ENCODE measurements at places on chromosomes 3 and 15. TPM values are rescaled to one million over a fixed set of nuclear protein-coding genes. Genes with fewer than 3 reads are reported as not detected.

DNA sequence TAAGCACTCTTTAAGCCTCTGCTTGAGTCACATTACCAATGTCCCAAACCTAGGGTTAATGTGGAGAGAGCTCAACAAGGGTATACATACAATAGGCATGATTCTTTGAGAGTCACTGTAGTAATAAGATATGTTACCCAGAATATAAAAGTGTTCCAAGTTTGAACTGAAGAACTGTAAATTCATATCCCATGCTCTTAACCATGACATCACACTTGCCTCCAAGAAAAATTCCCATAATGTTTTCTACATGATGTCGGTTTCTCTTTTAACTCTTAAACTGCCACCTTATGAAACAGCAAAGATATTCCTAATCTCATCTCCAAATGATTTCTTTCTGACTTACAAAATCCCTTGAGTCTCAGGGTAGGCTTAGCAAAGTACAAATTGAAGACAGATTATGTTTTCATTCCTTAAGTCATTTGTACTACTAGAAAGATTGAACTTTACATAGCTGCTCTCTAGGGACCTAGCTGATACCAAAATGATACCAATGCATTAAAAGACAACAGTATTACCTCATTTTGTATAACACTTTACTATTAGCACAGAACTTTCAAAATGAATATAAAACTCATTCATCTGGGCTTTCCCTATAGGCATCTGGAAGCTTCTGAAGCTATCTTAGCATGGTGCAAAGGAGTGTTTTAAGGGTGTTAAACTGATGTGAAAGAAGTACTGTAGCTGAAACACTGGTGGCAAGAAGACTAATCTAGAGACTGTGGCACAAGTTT lies 127.1 kb downstream of the KCNMB2 start:
- no peaks in the 10 kb centered on the region for H3K4me1 ChIP-seq
- no peak overlapping the region for H3K27ac ChIP-seq
- no peak overlapping the region for H3K4me3 ChIP-seq
- H3K27me3 ChIP-seq, result no peaks in the 10 kb centered on the region
- no peaks in the 10 kb centered on the region for H3K36me3 ChIP-seq

DNA sequence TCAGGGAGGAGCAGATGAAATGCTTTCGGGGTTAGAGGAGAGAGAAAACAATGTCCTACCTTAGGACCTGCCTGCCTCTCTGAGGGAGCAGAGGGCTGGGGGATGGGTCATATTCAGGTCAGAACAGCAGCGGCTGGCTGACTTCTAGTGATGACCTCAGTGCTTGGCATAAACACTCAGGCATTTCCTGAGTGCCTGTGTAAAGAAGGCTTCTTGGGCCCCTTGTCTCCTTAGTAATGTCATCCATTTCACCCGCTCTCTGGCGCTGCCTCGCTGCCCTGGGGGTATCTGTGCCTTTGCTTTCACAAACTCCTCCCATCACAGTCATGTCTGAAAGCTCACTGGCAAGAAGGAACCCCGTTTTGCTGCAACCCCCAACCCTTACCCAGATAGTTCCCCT lies 82.9 kb upstream of the GSK3B start:
- no peak overlapping the region for H3K27ac ChIP-seq
- no peaks in the 10 kb centered on the region for H3K36me3 ChIP-seq
- no peaks in the 10 kb centered on the region for H3K27me3 ChIP-seq

DNA sequence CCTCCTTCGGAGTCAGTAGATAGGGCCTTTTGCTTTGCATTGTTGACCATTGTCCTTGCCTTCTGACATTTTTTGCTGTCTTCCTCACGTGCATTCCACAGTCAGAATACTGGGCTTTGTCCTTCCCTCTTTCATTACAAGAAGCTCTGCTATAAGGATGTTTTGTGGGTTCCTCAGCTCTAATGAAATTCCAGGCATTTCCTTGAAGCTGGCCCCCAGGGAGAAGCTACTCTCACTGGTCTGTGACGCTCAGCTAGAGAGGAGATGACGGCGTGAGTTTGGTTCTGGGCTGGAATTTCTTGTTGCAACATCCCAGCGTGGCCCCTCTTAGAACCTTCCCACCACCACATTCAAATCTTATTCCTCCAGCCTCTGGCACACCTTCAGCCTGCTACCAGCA lies 210.2 kb downstream of the TJP1 start:
- no peak for DNase-seq
- no peaks in the 10 kb centered on the region for H3K36me3 ChIP-seq

GRCh38 chr15:66072616-66073361 lies 180.8 kb downstream of the MEGF11 start:
- no peak for DNase-seq
- no peaks in the 10 kb centered on the region for H3K36me3 ChIP-seq
- peaks cover under 1% of the 10 kb centered on the region for H3K27me3 ChIP-seq
- H3K27ac ChIP-seq, result no peak overlapping the region
- H3K4me1 ChIP-seq, result no peaks in the 10 kb centered on the region

Gene ZPLD1
- not detected for total RNA-seq

- peak overlapping the region; percentile 98 for H3K27ac ChIP-seq
- H3K4me1 ChIP-seq, result no peaks in the 10 kb centered on the region
- no peak for DNase-seq
- peak overlapping the region; percentile 48 for H3K4me3 ChIP-seq
These were observed 92.1 kb upstream of the CHD2 start for GRCh38 chr15:92807971-92808571.

Gene CAND2
- total RNA-seq, result 86.3 TPM

- no peak overlapping the region for H3K27ac ChIP-seq
- no peaks in the 10 kb centered on the region for H3K36me3 ChIP-seq
- no peaks in the 10 kb centered on the region for H3K27me3 ChIP-seq
These were observed 281.3 kb upstream of the UMPS start for GRCh38 chr3:124448954-124449353.

Gene CLDN1
- total RNA-seq, result 8.8 TPM

- no peak for DNase-seq
- H3K4me1 ChIP-seq, result peaks cover 5% of the 10 kb centered on the region
- no peaks in the 10 kb centered on the region for H3K36me3 ChIP-seq
- no peaks in the 10 kb centered on the region for H3K27me3 ChIP-seq
- no peak overlapping the region for H3K4me3 ChIP-seq
These were observed 14.7 kb downstream of the LPP start for GRCh38 chr3:188168648-188169047.

DNA sequence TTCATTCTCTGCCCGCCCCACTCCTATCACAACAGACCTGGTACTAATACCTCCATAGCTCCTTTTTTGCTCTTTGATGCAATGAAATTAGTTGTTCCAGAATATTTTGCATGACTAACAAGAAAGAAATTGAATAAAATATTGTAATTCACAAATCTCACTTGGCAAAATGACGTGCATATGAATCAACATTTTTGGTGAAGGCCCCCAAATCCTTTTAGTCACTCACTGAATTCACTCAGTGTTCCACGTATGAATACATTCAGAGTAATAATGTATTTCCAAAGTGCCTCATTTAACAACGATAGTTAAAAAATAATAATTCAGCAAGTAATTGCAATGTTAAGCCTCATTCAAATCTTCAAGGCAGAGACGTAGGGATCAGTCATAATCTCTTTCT lies 148.6 kb upstream of the STRIT1 start:
- H3K27me3 ChIP-seq, result no peaks in the 10 kb centered on the region
- DNase-seq, result no peak
- H3K36me3 ChIP-seq, result no peaks in the 10 kb centered on the region
- no peaks in the 10 kb centered on the region for H3K4me1 ChIP-seq

GRCh38 chr3:45417930-45418847 lies 29.8 kb downstream of the LARS2 start:
- H3K36me3 ChIP-seq, result no peaks in the 10 kb centered on the region
- peak overlapping the region; percentile 76 for H3K27ac ChIP-seq
- no peaks in the 10 kb centered on the region for H3K4me1 ChIP-seq
- H3K4me3 ChIP-seq, result no peak overlapping the region
- DNase-seq, result peak; percentile 70
- H3K27me3 ChIP-seq, result no peaks in the 10 kb centered on the region
